ENCODE measurements at places on chromosomes 7 and 10.

DNA sequence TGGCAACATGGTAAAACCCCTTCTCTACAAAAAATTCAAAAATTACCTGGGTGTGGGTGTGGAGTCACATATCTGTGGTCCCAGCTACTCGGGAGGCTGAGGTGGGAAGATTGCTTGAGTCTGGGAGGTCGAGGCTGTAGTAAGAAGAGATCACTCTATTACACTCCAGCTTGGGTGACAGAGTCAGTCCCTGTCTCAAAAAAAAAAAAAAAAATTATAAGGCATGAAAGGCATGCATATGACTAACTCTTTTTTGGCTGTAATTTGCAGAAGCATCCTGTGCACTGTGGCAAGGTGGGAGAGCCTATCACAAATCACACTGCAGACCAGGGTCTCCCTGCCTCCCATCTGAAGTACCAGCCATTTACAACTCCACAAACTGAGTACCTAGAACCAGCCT, 14.1 kb upstream of the MYPN start:
- DNase-seq: no peak

DNA sequence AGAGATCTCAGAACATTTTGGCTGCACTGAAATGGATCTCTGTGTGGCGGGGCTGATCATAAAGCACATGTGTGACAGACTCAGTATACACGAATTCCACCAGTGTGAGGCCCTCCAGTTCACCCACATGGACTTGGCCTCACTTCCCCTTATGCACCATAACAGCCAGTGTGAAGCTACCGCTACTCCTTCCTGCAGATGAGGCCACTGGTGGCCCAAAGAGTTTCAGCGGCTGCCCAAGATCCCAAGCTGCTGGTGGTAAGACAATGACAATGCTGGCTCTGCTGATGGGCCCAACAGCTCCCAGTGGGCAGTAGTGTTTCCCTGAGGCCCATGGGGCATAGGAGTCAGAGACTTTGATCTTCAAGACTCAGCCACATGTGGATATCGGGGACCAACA, 21.0 kb upstream of the C10orf71 start:
- no peak for DNase-seq

DNA sequence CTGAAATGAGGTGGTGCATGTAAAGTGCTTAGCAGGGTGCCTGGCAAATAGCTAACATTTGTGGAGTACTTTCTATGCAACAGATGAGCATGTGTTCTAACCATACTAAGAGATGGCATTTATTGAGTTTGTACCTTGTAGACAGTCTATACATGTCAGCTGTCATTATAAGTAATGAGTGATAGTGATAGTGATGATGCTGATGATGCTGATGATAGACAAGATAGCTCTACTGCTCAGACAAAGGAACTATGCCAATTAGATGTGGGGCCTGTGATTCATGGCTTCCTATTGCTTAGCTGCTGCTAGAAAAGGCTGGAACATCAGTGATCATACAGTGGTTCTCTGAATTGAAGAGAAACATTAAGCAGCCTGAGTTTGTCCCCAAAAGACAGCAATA, 585.8 kb downstream of the KCNMA1 start:
- no peak for DNase-seq

DNA sequence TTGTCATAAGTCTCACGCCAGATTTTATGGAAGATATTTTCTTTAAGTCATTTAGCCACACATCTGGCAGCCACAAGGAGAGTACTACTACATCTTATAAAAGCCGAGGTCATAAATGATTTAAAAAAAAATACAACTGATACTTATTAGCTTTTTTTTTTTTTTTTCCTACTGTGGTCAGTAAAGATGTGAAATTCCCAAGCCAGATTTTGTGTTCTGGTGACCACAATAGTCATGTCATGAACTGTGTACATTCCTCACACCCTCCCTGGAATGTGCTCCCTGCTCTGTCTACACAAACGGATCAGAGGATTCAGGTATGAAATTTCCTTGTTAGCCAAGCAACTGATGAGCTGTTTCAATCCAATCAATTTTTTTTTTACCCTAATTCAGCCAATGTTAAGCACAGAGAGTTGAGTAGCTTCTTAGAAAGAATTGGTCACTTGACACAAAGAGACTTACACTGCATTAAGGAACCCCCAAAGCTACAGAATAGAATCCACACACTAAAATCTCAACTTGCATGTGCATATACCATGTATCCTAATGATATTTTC, 54.7 kb downstream of the CHRM2 start:
- DNase-seq: no peak

DNA sequence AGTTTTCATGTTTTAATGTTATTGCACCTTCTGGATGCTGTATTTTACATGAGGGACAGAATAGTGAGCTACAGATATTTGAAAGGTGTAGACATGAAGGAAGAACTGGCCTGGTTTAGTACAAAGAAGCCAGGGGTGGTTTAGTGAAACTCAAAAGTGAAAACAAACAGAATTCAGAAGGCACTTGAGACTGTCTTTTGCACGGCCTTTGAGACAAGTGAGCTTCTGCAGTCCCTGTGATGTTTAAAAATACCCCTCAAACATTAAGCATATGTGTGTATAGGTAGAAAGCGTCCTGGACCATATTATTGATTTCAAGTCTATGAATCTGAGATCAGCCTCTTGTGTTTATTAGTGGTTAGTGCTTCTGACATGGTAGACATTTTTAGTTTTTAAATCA, 118.9 kb downstream of the CDK14 start:
- no peak for DNase-seq

DNA sequence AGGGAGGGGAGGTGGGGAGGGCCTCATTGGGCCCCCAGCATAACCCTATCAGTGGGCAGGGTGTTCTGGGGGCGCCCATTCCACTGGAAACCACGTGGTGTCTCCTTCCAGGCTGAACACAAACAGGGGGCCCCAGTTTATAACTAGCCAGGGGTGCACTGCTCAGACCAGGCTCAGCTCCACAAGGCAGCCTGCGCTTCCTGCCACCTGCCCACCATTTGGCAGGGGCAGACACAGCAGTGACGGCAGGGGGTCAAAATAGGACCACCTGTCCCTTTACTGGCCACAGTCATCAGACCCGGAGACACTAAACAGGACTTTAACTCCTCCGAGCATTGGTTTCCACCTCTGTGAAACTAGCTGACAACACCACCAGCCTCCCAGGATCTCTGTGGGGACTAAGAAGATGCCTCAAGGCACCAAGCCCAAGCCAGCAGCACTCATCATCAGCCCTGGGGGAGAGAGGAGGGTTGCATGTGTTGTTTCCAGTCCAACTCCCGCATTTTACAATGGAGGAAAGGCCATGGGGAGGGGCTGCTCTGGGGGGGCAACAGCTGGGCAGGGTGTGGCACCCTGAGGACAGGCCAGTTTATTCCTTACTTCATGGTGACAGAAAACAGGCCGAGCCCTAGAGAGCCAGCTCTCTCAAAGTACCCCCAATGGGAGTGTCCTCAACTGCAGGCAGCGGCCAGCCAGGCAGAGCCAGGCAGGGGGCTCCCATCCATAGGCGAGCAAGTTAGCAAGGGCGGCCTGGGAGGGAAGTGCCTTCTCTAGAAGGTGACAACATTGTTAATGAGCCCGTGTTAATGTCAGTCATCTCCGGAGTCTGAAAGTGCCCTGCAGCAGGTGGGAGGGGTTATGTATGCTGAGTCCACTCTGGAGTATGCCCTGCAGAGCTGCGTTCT, 127.6 kb downstream of the TNS3 start:
- no peak for DNase-seq

GRCh38 chr7:5094641-5095040, 49.0 kb downstream of the RBAK start:
- no peak for DNase-seq

GRCh38 chr7:134777470-134777869, 2.0 kb upstream of the CALD1 start:
- no peak for DNase-seq

DNA sequence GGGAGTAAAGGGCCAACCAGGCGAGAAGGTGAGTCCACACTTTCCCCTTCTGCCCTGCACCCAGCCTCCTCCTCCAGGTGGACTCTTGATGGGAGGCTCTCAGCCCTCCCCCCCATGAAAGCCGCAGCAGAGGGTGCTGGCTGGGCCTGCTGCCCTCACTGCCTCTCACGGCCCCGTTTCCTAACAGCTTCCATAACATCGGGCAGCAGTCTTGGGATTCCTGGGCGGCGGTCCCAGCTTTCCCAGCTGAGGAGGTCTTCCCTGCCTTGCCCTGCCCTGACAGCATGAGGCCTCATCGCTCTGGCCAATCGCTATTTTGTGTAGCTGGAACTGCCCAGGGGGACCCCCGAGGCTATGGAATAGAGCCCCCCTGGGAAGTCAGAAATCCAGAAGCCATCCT, 76.3 kb downstream of the COL13A1 start:
- DNase-seq: no peak

- no peak for DNase-seq
These were observed 258.0 kb upstream of the SP4 start for GRCh38 chr7:21169667-21170580.

DNA sequence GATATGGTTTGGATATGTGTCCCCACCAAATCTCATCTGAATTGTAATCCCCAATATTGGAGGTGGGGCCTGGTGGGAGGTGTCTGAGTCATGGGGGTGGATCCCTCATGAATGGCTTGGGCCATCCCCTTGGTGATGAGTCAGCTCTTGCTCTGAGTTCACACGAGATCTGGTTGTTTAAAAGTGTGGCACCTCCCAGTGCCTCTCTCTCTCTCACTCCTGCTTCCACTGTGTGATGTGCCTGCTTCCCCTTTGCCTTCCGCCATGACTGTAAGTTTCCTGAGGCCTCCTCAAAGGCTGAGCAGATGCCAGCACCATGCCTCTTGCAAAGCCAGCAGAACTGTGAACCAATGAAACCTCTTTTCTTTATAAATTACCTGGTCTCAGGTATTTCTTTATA, 4.8 kb upstream of the GCK start:
- no peak for DNase-seq

- DNase-seq: no peak
These were observed 1.5 kb downstream of the CPSF4 start for GRCh38 chr7:99440195-99440594.

DNA sequence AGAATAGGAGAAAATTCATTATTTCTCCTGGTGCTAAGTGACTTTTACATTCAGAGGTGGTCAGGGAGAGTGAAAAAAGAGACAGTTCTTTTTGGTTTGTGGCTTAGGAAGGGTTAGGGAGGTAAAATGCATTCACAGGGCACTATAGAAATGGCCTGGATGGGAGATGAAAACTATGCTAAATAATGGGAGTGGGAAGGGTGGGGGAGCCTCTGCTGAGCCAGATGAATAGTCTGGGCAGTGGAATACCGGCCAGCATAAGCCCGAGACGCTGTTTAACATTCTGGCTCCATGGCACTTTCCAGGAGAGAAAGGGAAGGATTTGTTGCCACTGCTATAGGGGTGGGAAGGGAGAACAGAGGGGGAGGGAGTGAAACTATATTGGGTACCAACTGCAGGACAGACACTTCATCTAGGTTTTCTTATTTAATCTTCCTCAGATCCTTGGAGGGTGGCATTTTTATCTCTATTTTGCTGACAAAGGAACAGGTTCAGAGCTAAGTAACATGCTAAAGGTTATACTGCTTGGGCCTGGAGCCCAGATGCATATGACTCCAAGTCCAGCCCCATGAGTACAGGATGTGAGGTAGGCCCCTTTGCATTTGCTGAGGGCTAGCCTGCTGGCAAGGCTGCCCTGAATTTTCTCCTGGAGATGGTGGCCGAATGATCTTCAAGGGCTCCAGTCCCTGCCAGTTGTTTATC, 372.4 kb downstream of the CCSER2 start:
- DNase-seq: no peak

DNA sequence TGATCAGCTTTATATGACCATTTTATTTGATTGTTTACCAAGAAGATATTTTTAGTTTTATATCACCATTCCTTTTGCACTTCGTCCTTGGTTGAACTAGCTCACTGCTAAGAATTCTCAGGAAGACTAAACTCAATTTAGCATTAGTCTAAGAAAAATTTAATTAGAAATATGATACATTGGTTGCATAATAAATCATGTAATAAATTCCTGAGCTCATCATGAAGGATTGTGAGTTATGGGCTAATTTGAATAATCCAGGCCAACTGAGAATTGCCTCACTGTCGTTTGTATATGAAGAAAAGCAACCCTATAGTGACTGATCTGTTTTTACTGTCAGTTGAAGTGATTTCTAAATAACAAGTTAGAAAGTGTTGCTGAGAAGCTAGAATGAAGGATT, 725.5 kb downstream of the DNAJB9 start:
- no peak for DNase-seq

All from CD4-positive, alpha-beta T cell treated with Interleukin-6 for 4 hours (primary cell).